Omental fat pad (tissue), 4 donors: ENCODE measurements at places on chromosomes 16 and 17.

- DNase-seq, result no peak
Observed at GRCh38 chr16:85046931-85047866, 19.6 kb downstream of the KIAA0513 start.

DNA sequence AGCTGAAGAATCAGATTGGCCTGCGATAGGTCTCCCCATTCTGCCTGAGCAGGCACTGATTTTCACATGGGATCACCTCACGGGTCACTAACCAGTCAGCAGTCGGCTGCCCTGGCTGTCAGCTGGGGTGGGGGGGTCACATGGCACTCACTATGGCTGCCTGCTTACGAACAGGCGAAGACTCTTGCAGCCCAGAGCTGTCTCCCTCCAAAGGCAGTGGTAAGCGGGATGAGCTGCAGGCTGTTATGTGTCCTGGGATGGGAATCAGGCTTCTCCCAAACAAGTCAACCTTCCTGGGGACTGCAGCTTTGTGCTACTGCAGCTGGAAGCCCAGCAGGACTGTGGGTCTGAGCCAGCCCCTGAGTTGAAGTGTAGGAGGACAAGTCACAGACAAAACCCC lies 29.0 kb upstream of the ADORA2B start:
- DNase-seq, result no peak

DNA sequence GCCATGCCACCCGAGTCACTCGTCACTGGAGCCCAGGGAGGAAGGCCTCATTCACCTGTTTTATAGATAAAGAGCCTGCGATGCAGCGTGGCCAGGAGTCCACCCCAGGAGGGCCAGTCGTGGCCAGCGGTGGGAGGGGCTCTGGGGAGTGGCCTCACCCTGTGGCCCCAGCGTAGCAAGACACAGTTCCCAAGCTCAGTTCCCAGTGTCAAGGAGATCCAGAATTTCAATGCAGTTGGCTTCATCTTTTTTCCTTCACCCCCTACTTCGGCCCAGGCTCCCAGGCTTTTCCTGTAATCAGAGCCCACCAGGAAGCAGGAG lies 84.0 kb downstream of the ABR start:
- DNase-seq, result no peak

GRCh38 chr16:80273635-80274538 lies 266.9 kb upstream of the DYNLRB2 start:
- DNase-seq, result no peak

DNA sequence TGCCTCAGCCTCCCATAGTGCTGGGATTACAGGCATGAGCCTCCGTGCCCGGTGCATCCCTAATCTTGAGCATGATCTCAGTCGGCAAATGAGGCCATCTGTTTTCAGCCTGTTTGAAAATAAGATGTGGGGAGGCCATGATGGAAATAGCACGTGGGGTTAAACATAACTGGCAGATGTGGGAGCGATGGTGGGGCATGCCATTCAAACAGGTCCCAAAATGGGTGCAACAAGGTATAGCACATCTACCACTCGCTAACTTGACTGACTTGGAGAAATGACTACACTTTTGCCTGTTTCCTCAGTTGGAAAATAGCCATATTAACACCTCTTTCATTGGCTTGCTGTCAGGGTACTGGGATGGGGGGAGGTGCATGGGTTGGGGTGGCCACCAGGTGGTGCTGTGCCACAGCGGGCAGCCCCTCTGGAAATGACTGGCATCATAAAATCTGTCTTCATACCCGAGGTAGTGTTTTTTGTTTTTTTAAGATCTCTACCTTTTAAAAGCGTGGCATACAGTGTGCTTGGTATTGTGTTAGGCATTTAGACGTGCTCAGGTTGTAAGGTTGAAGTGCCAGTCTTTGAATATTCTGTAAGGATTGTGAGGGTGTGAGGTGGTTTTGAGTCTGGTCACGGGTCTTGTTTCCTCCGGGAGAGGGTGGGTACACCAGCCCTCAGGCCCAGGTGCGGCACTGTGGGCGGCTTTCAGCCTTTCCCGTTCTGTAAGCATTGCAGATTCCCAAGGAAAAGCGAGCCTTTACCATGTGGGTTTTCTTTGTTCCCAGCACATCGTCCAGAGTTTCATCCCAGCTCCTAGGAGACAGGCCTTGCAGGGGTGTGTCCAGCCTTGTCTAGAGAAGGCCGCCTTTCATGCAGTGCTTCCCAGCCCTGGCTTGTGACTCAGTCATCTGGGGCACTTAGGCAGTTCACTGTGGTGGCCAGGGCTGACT lies 2.9 kb upstream of the TTYH2 start:
- no peak for DNase-seq

GRCh38 chr16:85991856-85992255 lies 92.9 kb downstream of the IRF8 start:
- no peak for DNase-seq

- DNase-seq, result no peak
Observed at GRCh38 chr16:19923396-19923795, 38.7 kb upstream of the GPRC5B start.

DNA sequence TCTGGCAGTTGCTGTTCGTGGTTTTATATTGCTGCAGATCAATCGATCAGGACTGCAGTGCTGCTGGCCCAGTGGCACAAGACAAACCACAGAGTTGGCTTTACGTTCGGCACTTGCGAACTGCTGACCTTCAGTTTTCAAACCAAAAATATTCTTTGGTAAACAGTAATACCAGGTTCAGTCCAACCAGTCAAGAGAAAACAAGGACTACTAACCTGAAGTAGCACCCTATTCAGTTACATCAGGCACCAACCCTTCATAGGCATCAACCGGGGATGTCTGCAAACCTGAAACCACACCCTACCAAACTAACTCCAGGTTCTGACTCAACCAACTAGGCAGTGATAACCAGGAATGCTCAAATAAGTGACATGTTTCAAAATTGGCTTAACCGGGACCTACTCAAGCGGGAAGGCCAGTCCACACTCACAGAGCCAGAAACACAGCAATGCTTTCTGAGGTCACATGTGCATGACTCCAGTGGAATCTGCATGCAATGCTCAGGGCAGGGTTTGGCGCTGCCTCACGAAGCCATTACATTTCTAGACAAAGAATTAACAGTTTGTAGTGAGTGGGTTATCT lies 91.1 kb downstream of the SMG6 start:
- no peak for DNase-seq

GRCh38 chr17:37772982-37773381 lies 28.1 kb upstream of the HNF1B start:
- DNase-seq, result no peak

- no peak for DNase-seq
Observed at GRCh38 chr16:80147026-80147655, 393.7 kb upstream of the DYNLRB2 start.

- no peak for DNase-seq
Observed at GRCh38 chr17:35630530-35631148, 43.5 kb downstream of the AP2B1 start.

DNA sequence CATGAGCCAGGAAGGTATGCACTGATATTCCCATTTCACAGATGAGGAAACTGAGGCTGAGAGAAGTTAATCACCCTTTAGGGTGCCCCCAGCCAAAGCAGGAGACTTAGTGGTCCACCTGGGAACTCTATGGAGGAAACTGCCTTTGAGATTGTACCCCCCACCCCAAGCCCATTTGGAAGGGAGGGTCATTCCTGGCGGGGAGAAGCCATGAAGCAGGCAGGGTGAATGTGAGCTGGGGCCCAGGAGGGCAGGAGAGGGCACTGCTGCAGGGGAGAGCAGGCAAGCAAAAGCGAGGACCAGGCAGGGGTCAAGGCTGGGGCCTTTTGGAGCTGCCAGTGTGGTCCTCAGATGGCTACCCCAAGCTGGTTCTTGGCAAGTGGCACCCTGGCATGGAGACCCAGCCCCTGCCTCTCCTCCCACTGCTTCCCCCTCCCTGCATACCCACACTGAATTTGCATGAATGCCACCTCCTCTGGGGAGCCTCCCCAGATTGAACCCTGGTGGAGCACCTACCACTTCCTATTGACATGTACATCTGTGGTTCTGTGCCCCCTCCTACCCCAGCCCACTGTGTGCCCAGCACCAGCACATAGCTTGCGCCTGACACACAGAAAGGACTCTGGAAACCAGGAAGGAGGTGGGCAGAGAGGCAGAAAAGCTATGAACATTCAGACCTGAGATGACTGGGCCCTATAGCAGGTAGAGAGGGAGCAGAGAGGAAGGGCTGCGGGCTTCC lies 965 bp upstream of the TMC6 start:
- DNase-seq, result no peak

GRCh38 chr16:62568926-62569325 lies 532.7 kb upstream of the CDH8 start:
- DNase-seq, result no peak

DNA sequence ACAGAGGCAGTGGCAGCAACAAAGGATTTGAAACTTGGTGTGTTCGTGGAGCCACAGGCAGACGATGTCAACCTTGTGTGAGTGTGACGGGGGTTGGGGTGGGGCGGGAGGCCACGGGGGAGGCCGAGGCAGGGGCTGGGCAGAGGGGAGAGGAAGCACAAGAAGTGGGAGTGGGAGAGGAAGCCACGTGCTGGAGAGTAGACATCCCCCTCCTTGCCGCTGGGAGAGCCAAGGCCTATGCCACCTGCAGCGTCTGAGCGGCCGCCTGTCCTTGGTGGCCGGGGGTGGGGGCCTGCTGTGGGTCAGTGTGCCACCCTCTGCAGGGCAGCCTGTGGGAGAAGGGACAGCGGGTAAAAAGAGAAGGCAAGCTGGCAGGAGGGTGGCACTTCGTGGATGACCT lies 25.5 kb downstream of the STH start:
- no peak for DNase-seq
